ENCODE measurements at places on chromosomes 1 and 21. TPM values are rescaled to one million over a fixed set of nuclear protein-coding genes. Genes with fewer than 3 reads are reported as not detected.

GRCh38 chr1:23103001-23103889, 65.4 kb downstream of the LUZP1 start:
- no peaks in the 10 kb centered on the region for H3K27me3 ChIP-seq
- H3K4me3 ChIP-seq: no peak overlapping the region
- no peaks in the 10 kb centered on the region for H3K36me3 ChIP-seq
- DNase-seq: no peak
- H3K4me1 ChIP-seq: peaks cover 49% of the 10 kb centered on the region

DNA sequence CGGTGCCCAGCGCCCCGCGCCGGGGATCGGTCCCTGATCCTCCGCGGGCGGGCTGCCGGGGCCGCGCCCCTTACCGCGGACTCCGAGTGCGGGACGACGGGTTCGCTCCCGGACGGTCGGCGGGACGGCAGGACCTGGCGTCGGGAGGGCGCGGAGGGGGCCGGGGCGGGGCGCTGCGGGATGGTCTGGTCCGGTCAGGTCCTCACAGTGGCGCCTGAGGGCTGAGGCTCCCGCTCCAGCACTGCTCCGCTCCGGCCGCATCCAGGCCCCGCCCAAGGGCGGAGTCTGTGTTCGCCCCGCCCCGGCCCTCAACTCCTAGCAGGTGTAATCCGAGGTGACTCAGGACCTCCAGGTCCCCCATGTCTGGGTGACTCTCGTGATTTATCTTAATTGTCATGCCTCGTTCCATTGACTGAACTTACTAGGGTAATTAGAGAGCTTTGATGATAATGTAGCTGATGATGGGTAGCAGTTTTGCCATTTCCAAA, at the start of gene RAB3B:
TSS of gene RAB3B (minus strand) at position 223 of the 488 bp plus-strand sequence. CDS start 13,583 bp downstream, outside the sequence.
- H3K27me3 ChIP-seq: peaks cover 6% of the 10 kb centered on the region
- no peak within 1 kb of the TSS for H3K27ac ChIP-seq
- no peaks in the 10 kb centered on the region for H3K4me1 ChIP-seq

DNA sequence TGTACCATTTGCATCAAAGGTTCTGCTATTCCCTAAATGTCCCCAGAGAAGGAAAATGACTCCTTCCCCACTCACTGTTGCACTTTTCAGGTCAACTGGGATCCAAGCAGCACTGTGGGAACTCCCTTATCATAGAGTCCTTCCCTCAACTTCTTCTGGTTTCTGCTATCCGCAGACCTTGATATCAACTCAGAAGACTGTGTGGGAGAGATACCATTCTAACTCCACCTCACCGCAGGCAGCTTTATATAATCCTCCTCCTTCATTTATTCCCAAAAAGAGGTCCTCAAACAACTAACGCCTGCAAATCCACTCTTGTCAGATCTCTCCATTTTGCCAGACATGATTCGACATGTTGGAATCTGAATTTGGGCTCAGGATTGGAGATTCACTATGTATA, 27.3 kb downstream of the LHX9 start:
- no peak overlapping the region for H3K27ac ChIP-seq
- no peak overlapping the region for H3K4me3 ChIP-seq
- no peaks in the 10 kb centered on the region for H3K36me3 ChIP-seq
- no peak for DNase-seq

GRCh38 chr1:94927405-94928175, 680 bp upstream of the CNN3 start:
- H3K4me3 ChIP-seq: peak overlapping the region; percentile 72
- no peak for DNase-seq
- no peaks in the 10 kb centered on the region for H3K36me3 ChIP-seq
- peak overlapping the region; percentile 97 for H3K27ac ChIP-seq
- peaks cover 64% of the 10 kb centered on the region for H3K4me1 ChIP-seq

DNA sequence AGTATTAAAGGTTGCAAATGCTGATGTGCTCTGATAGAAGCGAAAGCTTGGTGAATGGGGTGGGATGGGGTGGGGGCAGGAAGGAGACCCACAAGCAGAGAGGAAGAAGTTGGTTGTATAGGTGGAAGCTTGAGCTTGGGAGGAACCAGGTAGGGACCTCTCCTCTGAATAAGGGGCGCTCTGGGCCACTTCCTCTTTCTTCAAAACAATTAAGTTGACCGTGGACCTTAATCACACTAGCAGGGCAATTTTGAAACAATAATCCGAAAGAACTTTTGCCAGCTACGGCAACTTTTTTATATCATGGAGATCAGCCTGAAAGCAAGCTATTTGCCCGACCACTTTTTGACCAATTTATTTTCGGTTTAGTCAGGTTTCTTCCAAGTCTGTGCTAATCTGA, 1.9 kb upstream of the DYRK1A start:
- DNase-seq: no peak
- peak overlapping the region; percentile 78 for H3K4me3 ChIP-seq
- peaks cover 24% of the 10 kb centered on the region for H3K4me1 ChIP-seq

DNA sequence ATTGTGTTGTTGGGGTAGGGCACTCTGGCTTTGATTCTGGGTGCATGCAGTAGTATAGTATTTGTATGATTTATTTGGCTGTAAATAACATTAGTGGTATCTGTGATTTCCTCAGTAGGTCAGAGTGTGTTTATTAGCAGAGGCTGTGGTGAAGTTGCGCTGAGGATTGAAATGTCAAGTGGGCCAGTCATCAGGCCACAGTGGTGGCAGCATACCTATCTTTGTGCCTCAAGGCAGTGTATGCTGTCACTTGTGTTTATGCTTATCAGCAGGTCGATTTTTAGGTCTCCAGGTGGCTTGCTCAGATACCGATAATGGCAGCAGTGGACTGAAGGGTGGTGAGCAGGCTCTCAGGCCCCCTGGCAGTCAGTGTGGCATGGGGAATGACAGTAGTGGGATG, 11.3 kb downstream of the LY9 start:
- H3K4me3 ChIP-seq: no peak overlapping the region
- no peak overlapping the region for H3K27ac ChIP-seq
- no peaks in the 10 kb centered on the region for H3K27me3 ChIP-seq
- DNase-seq: no peak

DNA sequence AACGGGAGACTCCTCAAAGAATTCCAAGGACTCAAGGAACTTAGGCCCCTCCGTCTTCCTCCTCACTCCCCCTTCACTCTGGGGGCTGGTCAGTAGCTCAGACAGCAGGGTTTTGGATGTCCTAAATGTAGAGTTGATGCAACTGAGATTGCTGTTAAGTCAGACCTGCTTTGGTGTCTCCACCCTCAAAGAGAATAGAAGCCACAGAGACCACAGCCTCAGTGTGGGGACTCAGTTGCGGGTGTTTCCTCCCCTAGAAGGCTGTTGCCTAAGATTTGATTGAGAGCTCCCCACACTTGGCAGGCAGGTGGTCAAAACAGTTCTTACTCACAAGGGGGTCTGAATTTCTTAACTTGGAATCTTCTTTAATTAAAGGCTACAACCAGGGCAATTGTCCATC, 7.6 kb downstream of the MAN1C1 start:
- no peak for DNase-seq
- no peak overlapping the region for H3K4me3 ChIP-seq
- H3K36me3 ChIP-seq: no peaks in the 10 kb centered on the region
- H3K27me3 ChIP-seq: no peaks in the 10 kb centered on the region
- peaks cover 34% of the 10 kb centered on the region for H3K4me1 ChIP-seq
- H3K27ac ChIP-seq: no peak overlapping the region

- H3K27ac ChIP-seq: no peak overlapping the region
- no peak for DNase-seq
- no peaks in the 10 kb centered on the region for H3K27me3 ChIP-seq
- H3K4me1 ChIP-seq: no peaks in the 10 kb centered on the region
- no peaks in the 10 kb centered on the region for H3K36me3 ChIP-seq
Observed at GRCh38 chr1:213724640-213725536, 262.9 kb upstream of the PROX1 start.

Gene OR2L2
- 0.25 TPM for total RNA-seq

Measured in vagina (tissue), 2 donors.